GM19239 (cell line): ENCODE measurements at places on chromosomes 1 and 21.

DNA sequence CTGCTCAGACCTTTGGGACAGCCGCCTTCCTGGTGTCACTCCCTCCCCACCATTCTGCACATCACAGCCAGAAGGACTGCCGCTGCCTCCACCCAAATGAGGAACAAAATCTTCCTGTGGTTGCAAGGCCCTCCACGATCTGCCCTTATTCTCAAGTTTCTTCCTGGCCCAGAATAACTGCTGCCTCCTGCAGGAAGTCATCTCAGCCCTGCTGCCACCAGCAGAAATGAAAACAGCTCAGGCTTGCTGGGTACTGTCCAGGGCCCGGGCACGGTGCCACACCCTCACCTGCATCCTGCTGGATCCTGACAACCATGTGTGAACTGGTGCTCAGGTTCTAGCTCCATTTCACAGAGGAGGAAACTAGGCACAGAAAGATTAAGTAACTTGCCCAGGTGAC, 2.8 kb downstream of the CLDN19 start:
- DNase-seq, result peak; percentile 40

- no peak for DNase-seq
These were observed 68.3 kb upstream of the RHOU start for GRCh38 chr1:228666686-228667623.

DNA sequence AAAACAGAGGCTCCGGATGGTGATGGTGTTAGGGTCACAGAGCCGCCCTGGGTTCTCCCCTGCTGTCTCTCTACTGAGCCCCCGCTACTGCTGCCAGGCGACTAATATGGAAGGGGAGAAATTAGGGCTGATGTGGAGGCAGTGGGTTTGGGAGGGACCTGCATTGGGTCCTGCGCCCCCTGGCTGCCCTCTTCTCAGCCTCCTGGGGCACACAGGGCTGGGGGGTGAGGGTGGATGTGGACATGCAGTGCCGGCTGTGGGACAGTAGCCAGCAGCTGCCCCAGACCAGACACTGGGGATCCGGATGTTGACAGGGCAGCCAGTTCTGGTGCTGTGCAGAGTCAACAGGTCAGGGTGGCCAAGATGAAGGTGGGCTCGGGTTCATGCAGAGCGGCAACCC, 1.5 kb upstream of the CLCNKB start:
- DNase-seq, result no peak

GRCh38 chr21:46517361-46517760, 58.7 kb downstream of the DIP2A start:
- DNase-seq, result no peak

DNA sequence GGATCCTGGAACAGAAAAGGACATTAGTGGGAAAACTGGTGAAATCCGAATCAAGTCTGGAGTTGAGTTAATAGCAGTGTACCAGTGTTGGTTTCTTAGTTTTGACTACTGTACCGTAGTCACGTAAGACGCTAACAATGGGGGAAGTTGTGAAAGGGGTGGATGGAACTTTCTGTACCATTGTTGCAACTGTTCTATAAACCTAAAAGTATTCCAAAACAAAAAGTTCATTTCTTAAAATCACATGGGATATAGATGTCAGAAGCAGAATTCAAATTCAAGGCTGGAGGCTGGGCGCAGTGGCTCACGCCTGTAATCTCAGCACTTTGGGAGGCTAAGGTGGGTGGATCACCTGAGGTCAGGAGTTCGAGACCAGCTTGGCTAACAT, 16.9 kb downstream of the ARHGEF19 start:
- DNase-seq, result no peak

- DNase-seq, result no peak
These were observed 4.1 kb upstream of the CHD5 start for GRCh38 chr1:6184083-6184783.

GRCh38 chr1:151832318-151832980, 847 bp upstream of the RORC start:
- no peak for DNase-seq

DNA sequence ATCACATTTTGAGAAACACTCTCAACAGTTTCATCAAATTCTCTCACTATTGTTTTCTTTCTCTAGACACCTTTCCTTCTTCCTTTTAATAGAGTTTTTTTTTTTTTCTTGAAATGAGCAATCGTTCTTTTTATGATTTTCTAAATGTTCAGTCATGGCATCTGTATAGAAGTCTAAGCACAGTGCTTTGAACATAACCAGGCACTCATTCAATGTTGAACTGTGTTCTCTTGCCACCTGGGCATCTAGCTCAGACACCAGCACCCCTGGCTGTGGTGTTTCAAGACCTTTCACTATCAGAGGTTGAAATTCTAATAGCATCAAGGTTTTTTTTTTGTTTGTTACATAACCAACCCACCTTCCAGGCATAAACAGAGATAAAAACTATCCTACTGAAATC, 96.6 kb downstream of the DNM3 start:
- DNase-seq, result no peak

DNA sequence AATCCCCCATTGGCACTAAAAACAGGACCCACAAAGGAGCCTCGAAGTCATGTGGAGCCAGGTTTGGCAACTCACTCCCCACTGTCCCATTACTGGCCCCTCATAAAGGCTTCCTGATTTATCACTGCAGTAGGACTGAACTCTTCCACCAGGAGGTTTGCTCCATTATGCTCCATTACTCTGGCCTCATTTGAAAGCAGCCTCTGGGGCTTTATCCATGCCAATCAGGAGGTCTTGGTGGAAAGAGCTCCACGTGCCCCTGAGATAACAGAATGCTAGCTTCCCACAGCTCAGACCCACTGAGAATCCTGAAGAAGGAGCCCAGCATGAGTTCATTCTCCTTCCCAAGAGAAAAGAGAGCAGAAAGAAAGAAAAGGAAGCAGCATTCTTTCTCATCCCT, 76.4 kb downstream of the HIVEP3 start:
- no peak for DNase-seq

- DNase-seq, result no peak
These were observed 1.8 kb upstream of the PTTG1IP start for GRCh38 chr21:44875316-44875700.

DNA sequence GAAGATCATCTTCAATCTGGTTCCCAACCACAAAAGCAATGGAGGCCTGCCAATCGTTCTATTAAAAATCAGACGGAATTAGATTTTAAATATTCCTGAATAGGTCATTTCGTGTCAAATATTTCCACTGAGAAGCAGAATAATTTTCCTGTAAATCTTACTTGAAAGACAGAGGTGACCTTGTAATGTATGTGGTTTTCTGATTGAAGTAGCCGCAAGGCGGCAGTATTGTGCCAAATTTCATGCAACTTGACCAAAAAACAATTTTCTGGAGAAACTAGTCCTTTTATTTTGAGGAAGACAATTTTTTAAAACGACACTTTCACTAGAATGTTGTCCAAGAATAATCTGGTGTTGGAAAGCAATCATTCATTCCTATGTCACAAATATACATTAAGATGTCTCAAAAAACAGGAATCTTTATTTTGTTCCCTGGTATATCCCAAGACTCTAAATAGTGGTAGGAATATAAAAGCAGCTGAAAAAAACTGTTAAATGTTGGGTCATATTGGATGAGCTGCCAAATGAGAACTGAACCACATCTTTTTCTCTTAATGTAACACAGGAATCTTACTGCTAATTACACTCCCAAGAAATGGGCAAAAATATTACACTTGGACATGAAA, 33.6 kb downstream of the SPAG17 start:
- DNase-seq, result no peak

GRCh38 chr1:19811206-19811851, 3.8 kb downstream of the RNF186 start:
- DNase-seq, result peak; percentile 72

DNA sequence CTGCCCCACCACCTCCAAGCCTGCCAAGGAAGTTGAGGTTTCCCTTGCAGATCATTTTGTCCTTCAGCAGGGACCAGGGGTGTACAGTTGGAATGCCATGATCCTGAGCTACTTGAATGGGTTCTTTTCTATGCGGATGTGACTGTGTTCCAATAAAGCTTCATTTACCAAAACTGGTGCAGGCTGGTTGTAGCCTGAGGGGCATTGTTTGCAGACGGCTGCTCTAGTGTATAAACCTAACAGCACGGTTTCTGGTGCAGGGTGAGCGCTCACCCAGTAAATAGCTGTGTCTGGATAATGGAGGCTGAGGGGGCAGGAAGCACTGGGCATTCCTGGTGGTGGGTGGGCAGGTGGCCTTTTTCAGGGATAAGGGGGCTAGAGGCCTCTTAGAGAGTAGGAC, 72.7 kb upstream of the ACTL8 start:
- DNase-seq, result no peak

GRCh38 chr21:28541371-28542112, 451.1 kb downstream of the LTN1 start:
- DNase-seq, result no peak

GRCh38 chr1:17194133-17194475, 10.8 kb upstream of the PADI1 start:
- no peak for DNase-seq

DNA sequence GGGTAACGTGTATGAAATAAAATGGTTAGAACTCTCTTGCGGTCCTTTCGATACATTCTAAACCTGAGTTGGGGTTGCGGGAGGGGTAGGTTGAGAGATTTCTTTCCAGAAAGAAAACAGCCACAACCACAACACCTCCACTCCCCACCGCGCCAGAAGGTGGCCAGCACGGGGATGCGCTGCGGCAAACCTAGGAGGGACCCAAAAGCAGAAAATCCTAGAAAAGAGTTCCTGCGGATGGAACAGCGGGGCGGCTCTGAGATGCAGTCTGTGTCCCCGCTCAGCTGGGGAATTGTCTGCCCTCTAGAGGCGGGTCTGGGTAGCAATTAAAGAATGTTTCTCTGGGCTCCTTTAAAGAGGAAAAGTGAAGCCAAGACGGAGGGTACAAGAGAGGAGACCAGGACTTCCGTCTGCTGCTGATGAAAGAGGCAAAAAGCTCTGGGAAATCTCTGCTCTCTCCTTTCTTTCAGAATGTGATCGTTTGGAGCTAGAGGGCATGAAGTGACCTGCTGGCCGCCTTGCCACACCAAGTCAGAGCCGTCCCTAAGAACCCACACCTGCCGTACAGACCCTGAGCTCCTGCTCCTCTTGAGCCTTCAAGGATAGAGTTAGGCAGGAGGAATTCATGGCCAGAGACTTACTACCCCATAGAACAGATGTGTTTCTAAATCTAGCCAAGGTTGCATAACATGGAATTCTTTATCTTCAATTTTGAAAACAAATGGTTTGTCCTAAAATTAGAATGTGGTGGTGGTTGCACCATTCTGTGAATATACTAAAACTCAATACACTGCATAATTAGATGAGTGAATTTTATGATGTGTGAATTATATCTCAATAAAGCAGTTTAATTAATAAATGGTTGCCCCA, 46.5 kb upstream of the COA6 start:
- peak; percentile 46 for DNase-seq

DNA sequence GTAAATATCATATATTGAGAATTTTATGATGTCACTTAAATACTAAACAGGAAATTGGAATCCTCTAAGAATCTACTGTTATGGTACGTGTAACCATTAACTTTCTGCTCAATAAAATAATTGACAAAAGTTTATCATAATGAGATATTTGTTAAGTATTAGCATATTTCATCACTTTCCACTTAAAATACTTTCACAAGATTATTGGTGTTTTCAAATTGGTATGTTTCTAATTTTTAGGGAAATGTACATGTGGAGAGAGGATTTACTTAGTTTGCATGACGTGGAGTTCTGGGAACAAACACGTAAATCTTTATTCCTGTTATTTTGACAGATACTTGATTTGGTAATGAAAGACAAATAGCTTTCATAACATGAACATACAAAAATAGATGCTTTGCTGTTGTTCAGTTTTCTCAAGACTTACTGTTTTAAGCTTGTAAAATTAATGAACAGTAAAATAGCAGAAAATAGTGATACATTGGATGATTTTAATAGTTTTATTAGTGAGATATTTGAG, 1.6 kb downstream of the SRSF11 start:
- DNase-seq, result no peak

- peak; percentile 25 for DNase-seq
These were observed 351.3 kb upstream of the RUNX1 start for GRCh38 chr21:35400233-35400939.

DNA sequence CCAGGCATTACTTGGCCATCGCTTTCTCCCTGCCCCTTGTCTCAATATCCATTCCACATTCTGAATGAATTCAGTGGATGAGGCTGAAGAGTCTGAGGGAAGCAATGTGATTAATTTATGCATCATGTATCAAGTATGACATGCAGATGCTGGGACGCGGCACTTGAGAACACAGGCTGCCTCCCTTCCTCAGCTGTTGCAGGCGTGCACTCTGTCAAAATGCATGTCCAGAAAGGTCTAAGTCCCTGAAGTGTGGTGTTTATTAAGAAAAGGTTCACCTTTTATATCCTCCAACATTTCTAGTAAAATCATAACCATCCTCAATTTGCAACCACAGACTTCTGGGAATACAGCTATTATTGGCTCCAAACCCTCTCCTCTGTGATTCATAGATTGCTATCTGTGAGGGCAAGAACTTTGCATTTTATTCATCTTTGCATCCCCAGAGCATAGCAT, 22.6 kb upstream of the RAB3GAP2 start:
- no peak for DNase-seq

DNA sequence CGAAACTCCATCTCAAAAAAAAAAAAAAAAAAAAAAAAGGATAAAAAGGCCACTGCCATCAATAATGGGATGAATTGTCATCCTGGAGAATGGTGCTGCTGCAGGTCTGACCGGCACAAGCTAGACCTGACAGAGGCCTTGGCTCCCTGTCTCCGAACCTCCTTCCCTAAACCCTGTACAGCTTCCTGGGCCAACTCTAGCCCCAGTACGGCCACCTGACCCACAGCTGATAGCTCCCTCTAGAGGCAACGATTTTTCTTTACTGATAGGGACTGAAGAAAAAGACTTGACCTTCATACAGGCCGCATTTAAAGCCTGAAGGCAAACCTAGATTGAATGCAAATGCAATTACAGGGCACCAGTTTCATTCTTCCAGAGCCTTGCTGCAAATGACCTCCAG, 30.7 kb downstream of the NOL9 start:
- DNase-seq, result no peak

GRCh38 chr21:14766241-14766640, 220.1 kb upstream of the SAMSN1 start:
- no peak for DNase-seq

- DNase-seq, result no peak
These were observed 238.2 kb downstream of the GRIK3 start for GRCh38 chr1:36796106-36796590.

DNA sequence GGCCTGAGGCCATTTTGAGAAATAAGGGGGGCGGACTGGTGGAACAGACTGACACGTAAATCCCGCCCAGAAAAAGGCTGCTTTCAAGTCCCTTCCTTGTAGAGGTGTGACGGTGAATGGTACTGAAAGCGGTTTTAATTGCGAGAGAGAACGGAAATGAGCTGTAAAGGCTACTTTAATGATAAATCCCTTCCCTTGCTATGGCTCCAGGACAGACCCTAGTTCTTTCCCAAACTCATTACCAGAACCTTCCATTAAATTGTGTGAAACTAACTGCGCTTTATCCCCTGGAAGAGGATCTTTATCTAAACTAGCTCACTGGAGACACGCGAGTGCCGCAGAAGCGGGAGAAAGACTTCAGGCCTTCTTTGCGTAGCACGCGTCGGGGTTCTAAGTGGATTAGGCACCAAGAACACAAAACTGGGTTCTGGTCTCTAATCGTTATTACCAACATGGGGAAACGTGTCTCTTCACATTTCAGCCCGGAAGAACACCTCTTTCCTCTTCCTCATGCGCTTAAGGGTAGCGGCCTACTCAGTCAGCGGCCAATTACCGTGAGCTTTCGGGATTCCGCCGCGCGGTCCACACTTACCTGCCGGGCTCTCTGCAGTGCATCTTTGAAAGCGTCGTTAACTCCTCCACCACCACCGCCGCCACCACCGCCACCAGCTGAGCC, 441 bp downstream of the FUBP1 start:
- peak; percentile 40 for DNase-seq

GRCh38 chr1:16484931-16485330, 29.2 kb downstream of the RNU1-1 start:
- no peak for DNase-seq
